ENCODE measurements at places on chromosomes 1 and 21.

GRCh38 chr1:152836870-152837269 lies 5.8 kb upstream of the LCE6A start:
- DNase-seq = no peak

DNA sequence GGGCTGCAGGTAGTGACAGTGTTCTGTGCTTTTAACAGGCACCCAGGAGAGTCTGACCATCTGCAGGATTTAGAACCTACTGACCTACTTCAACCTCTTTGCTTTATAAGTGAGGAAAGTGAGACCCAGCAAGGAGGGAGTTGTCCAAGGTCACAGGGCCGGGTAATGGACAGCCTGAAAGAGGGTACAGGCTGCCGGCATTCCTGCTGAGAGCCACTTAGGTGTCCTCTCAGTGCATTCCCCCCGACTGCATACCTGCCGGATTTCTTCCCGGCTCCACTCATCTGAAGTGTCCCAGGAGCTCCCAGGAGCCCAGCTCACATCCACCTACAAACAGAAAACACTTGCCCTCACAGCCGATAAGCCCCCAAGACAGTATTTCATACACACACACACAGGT lies 13.9 kb downstream of the PHLDA3 start:
- DNase-seq = no peak

DNA sequence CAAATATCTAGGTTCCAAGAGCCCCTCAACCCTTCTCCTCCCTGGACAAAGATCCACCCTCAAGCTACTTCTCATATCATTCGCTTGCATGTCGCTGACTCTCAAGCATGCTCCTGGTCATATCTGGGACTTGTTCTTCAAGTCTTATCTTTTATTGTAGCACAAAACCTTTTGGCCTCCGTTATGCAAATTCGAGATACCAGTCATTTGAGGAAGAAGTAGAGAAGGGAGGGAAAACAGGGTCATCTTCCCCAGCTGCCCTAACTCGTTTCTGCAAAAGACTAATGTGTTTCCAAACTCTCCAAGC lies 63.8 kb upstream of the ETS2 start:
- no peak for DNase-seq

DNA sequence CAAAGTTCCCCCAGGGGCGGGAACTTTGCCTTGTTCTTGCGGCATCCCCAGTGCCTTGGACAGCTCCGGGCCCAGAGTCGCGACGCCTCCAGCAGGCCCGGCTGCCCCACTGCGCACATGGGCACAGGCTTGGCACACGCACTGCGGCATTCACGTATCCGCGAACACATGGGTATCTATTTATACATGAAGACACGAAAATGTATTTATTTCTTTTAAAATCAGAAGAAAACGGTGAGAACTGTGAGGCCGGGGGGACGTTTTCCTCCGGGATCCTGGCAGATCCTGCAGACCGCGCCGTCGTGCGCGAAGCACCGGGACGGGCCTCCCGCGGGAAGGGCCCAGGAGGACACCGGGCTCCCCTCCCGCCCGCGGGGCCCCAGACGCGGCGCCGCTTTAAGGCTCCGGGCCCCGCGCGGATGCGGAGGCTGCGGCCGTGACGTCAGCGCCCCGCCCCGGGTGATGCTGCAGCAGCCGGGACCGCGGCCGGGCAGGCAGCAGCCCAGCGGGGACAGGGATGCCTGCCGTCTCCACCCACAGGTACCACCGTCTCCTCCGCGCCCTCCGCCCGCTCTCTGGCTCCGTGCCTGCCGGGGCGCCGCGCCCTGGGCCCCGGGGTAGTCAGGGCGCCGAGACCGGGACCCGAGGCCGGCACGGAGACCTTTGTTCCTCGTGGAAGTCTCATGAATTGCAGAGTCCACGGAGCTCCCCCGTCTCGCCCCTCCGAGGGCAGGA lies at the start of gene SLC45A1:
SLC45A1 (plus strand) TSS at position 468 of the 735 bp plus-strand sequence. CDS start 6,216 bp downstream, outside the sequence.
- peak; percentile 75 for DNase-seq

- DNase-seq = no peak
These were observed 71.8 kb upstream of the CSF1 start for GRCh38 chr1:109838838-109839240.
